ENCODE measurements at places on chromosomes 2 and 18. TPM values are rescaled to one million over a fixed set of nuclear protein-coding genes. Genes with fewer than 3 reads are reported as not detected.
A peak's percentile ranks its signal among the peaks of the same experiment; 100 is the strongest.

The ACKR3 gene
- 116 TPM for total RNA-seq

The SPATA3 gene
- total RNA-seq: not detected

The EFR3B gene
- 1.3 TPM for total RNA-seq

The MSH2 gene
- 5.5 TPM for total RNA-seq

The RGPD3 gene
- not detected for total RNA-seq

- no peak overlapping the region for H3K27ac ChIP-seq
- no peaks in the 10 kb centered on the region for H3K4me1 ChIP-seq
- DNase-seq: no peak
- H3K36me3 ChIP-seq: no peaks in the 10 kb centered on the region
- no peak overlapping the region for H3K4me3 ChIP-seq
- no peaks in the 10 kb centered on the region for H3K27me3 ChIP-seq
Measured at GRCh38 chr2:133884739-133885381, 316.6 kb upstream of the NCKAP5 start.

DNA sequence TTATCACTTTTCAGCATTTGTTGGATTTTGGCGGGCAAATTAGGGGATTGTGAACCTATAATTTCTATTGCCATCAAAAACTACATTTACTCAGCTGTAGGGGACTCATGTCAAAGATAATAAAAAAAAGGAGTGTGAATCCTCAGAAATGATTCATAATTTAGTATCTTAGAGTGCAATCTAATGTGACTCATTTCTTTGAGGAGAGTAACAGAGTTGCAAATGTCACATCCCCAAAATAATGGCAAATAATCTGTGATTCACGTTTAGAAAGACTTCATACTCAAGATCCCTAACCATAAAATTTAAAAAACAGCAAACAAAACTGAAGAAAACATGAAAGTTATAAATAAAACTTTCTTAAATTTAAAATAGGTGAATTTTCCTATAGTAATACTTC lies 373.0 kb downstream of the CDH2 start:
- no peaks in the 10 kb centered on the region for H3K36me3 ChIP-seq
- DNase-seq: no peak
- no peaks in the 10 kb centered on the region for H3K4me1 ChIP-seq

- DNase-seq: no peak
- H3K36me3 ChIP-seq: no peaks in the 10 kb centered on the region
- H3K4me3 ChIP-seq: no peak overlapping the region
- H3K27me3 ChIP-seq: no peaks in the 10 kb centered on the region
- H3K27ac ChIP-seq: no peak overlapping the region
Measured at GRCh38 chr2:51717312-51717711, 685.4 kb upstream of the NRXN1 start.

DNA sequence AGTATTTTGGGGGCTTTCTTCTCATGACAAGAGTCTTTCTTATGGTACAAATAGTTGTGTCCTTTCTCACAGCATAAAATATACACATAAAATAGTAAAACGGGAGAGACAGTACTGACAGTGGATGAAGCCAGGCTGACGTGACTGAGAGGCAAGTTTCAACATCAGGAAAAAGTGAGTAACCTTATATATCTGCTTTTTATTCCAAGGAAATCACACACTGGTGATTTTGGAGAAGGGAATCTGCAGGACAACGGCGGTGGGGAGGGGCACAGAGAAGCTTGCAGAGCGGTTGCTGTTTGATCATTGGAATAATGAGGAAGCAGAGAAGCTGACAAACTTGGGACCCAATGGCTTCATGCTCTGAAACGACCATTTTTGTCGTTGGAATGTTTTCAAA lies 130.6 kb upstream of the ZNF236 start:
- H3K4me1 ChIP-seq: no peaks in the 10 kb centered on the region
- H3K27me3 ChIP-seq: no peaks in the 10 kb centered on the region
- H3K4me3 ChIP-seq: no peak overlapping the region
- H3K27ac ChIP-seq: no peak overlapping the region
- H3K36me3 ChIP-seq: no peaks in the 10 kb centered on the region

DNA sequence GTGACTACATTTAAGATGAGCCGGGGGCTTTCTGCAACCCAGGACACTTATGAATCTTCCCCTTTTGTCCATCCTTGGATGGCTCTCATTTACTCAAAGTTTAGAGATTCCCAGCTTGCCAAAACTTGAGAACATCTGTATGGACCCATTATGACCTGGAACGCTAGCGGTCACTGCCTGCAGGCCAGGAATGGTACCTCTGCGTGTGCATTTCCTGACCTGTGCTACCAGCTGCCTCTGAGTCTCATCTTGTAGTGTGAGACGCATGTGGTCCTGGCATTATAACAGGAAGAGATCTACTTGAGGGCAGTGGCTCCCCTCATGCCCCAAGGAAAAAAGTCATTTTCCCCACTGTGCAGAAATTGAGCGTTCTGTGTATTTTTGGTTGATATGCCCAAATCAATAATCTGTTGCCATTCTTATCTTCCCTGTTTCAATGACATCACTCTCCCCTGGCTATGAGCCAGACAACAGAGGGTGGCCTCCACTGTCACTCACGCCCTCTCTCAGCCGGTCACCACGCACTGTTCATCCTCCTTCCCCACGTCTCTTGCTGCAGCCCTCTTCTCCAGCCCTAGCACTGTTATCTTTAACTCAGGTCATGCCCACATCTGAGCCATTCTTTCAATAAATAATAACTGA lies 28.5 kb upstream of the NPAS2 start:
- H3K27me3 ChIP-seq: no peaks in the 10 kb centered on the region
- DNase-seq: no peak
- no peaks in the 10 kb centered on the region for H3K36me3 ChIP-seq
- peaks cover 2% of the 10 kb centered on the region for H3K4me1 ChIP-seq
- no peak overlapping the region for H3K27ac ChIP-seq

DNA sequence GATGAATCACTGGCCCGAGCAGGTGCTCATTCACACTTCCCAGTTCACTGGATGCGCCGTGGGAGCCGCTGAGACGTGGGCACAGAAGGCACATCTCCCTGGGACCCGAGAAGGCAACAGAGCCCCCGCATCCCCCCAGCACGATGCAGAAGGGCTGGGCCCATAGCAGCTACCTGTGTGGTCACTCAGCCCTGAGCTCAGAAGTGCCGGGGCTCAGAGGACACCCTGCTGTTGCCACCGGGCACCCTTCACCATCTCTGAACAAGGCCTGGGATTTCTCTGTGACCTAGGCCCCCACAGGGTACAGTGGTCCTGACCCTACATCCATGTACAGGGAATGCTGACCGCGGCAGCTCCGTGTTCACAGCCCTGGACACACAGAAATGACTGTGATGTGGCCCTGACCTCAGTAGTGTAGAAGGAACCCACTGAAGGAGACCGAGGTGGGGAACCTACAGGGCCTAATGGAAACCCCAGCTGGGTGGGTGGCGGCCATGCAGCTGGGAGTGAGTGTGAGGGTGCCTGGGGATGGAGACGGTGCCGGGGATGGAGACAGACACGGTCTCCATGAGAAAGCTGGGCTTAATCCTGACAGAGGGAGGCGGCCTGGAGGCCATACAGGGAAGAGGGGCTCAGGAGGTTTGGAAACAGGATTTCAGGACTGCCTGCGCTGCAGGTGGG lies 111.9 kb upstream of the OTOS start:
- H3K4me3 ChIP-seq: no peak overlapping the region
- no peaks in the 10 kb centered on the region for H3K36me3 ChIP-seq
- DNase-seq: no peak
- no peaks in the 10 kb centered on the region for H3K27me3 ChIP-seq

DNA sequence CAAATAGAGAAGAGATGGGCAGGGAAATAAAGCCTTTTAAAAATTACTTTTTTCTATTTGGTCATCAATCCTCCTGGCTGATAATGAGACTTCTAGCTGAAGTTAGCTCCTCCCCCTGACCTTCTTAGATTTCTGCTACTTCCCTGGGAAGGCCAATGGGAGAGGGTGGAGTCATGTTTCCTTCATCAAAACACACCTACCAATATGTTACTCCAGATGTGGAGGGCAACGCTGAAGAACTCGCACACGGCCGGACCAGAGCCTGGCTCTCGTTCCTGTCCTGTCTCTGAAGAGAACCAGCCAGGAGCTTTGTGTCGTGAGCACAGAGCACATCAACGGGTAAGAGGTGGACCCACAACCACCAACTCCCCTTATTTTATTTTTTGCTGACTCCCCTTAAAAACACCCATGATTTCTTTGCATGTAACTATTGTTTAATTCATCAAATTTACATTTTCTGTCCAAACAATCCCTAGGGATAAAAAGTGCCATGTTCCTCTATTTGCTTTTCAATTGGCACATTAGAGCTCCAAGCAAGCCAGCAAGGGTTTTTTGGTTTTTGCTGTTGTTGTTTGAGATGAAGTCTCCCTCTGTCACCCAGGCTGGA lies 94.9 kb downstream of the ADD2 start:
- H3K27me3 ChIP-seq: no peaks in the 10 kb centered on the region
- H3K4me1 ChIP-seq: no peaks in the 10 kb centered on the region
- H3K36me3 ChIP-seq: no peaks in the 10 kb centered on the region
- no peak overlapping the region for H3K27ac ChIP-seq

DNA sequence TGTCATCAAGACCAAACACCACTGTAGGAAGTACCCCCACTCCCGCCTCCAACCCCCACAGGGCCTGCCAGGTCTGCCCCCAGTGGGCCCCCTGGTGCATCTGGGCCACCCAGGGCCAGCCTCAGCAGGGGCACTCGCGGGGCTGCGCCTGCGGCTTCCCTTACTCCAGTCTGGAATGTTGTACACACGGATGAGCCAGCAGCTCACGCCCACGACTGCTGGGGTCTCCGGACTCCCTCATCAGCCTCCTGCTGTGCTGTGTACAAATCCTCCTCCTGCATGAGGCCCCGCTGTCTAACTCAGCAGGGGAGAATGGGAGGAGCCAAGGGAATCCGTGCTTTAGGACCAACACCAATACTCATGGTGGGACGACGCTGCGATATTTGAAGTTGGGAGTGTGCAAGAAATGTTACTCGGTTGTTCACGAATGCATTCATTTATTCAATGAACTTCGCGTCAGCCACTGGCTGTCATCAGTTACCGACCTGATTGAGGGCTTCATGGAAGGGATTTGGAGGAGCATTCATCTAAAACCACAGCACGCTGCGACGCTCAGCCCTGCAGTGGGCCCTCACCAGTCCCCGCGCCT lies 654 bp upstream of the ASB1 start:
- H3K27me3 ChIP-seq: no peaks in the 10 kb centered on the region
- peak overlapping the region; percentile 62 for H3K27ac ChIP-seq
- no peaks in the 10 kb centered on the region for H3K4me1 ChIP-seq
- peaks cover 2% of the 10 kb centered on the region for H3K36me3 ChIP-seq
- H3K4me3 ChIP-seq: peak overlapping the region; percentile 59

DNA sequence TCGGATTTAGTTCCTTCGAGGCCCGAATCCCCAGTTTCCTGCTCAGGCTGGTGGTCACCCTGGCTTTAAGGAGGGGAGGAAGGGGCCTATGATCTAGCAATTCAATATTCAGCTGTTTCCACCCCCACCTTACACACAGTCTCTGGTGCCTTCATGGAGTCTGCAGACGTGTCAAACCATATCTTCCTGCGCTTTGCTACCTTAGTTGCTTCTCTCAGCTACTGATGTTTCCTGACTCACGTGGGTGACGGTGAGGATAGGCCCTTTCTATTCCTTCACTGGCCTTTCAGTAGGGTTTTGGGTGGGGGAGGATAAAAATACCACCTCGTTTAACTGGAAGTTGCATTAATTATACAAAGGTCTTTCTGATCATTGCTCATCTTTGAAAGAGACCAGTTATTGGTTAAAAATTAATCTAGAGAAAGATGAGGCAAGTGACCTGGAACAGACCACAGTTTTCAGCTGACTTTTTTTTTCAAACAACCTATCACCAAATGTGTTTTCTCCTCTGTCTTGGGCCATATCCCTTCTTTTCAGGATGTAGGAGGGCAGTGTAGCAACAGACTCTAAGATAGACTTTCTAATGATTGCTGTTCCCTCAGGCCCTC lies 49.7 kb downstream of the SH2D6 start:
- no peak overlapping the region for H3K27ac ChIP-seq
- H3K4me3 ChIP-seq: no peak overlapping the region
- no peak for DNase-seq
- H3K27me3 ChIP-seq: no peaks in the 10 kb centered on the region
- H3K4me1 ChIP-seq: no peaks in the 10 kb centered on the region

DNA sequence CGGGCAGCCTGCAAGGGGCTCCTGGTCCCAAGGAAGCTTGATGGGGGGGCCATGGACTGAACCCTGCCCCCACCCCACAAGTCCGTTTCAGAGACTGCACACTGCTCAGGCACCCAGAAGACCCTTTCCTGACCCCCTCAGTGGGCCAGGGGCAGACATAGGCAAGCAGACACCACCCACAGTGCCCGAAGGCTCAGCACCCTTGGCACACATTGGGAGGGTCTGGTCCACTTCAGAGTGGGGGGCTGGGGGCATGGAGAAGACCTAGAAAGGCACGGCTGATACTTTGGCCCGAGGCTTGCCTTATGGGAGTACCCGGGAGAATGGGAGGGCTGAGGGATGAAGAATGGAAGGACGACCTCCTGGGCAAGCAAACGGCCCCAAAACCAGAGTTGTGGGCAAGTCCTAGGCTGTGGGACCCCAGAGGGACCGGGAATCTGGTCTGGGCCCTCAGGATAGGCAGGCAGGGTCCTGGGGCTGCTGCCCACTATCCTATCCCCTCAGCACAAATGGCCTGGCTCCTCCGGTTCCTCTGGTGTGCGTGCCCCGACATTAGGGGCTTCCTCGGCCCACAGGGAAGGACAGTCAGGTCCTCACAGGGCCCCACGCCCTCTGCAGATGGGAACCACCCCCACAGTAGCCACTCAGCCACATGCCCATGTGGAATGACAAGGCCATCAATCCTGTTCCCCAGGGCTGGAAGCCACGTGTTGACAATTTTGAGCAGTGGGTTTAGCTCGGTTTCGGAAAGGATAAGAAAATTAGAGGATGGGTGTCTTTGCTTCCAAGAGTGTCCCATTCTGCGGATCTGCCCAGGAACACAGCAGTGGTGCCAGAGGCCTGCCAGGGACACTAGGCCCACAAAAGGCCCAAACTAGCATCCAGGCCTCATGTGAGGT lies 15.0 kb upstream of the GPC1 start:
- H3K27me3 ChIP-seq: no peaks in the 10 kb centered on the region
- H3K4me1 ChIP-seq: no peaks in the 10 kb centered on the region
- H3K36me3 ChIP-seq: no peaks in the 10 kb centered on the region
- DNase-seq: no peak
- H3K4me3 ChIP-seq: no peak overlapping the region
- H3K27ac ChIP-seq: no peak overlapping the region

DNA sequence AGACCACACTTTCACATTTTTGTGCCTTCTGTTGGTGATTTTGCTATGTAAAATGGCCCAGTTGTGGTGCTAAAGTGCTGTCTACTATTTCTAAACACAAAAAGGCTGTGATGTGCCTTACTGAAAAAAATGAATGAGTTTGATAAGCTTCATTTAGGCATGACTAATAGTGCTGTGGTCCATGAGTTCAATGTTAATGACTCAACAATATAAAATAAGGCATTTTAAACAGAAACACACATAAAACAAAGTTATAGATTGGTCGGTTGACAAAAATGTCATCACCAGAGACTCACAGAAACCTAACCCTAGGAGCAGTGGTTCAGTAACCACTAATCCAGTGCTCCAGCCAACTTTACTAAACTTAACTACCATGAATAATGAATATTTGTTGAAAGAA lies 160.0 kb downstream of the DNAH6 start:
- no peak for DNase-seq
- H3K27ac ChIP-seq: no peak overlapping the region
- H3K4me1 ChIP-seq: no peaks in the 10 kb centered on the region

- no peaks in the 10 kb centered on the region for H3K36me3 ChIP-seq
- no peak overlapping the region for H3K27ac ChIP-seq
- H3K4me1 ChIP-seq: no peaks in the 10 kb centered on the region
- H3K27me3 ChIP-seq: no peaks in the 10 kb centered on the region
- H3K4me3 ChIP-seq: no peak overlapping the region
- DNase-seq: no peak
Measured at GRCh38 chr2:132564065-132564464, 105.9 kb downstream of the LYPD1 start.

All from aorta (tissue), 5 donors.